Hypothalamus (tissue), 51 donors: ENCODE measurements at places on chromosomes 4 and X.

DNA sequence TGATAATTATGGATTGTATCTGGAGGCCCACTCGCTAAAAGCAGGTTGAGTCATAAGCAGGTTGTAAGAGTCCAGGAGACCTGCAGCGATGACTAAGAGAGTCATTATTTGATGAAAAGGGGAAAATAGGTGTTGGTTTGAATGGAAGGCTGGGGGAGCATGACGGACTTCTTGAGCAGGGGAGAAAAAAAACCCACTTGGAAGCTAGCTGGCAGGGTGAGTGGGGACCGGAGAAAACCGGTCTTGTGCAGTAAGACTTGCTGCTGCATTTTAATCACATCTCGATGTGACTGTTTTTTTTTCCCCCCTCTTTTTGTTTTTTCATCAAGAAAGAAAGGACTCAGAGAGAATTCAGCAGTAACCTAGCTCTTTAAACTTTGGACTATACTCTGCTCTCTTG, 90.0 kb downstream of the IGSF1 start:
- DNase-seq = no peak

GRCh38 chr4:122728856-122729255, 3.6 kb upstream of the BBS12 start:
- no peak for DNase-seq

GRCh38 chrX:111101580-111101979, 5.6 kb downstream of the PAK3 start:
- no peak for DNase-seq

GRCh38 chr4:88765729-88766128, 68.1 kb upstream of the NAP1L5 start:
- DNase-seq = no peak

GRCh38 chrX:83145876-83146275, 362.2 kb upstream of the POU3F4 start:
- no peak for DNase-seq

DNA sequence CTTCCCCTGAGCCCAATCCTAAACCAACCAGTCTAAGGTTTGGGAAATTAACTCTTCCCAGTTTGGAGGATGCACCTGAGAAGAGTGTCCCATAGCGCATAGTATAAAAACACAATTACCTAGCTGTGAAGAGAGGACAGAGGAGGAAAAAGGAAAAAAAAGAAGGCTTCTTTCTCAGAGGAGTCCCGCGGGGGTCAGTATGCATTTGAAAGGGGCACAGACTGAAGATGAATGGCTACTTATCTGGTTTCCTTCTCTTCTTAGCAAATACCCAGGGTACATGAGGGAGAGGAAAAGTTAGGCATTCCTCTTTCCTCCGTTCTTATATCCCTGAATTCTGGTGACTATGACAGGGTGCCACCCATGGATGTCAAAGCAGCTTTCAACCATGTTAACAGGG, 96.9 kb downstream of the TMEM47 start:
- no peak for DNase-seq

DNA sequence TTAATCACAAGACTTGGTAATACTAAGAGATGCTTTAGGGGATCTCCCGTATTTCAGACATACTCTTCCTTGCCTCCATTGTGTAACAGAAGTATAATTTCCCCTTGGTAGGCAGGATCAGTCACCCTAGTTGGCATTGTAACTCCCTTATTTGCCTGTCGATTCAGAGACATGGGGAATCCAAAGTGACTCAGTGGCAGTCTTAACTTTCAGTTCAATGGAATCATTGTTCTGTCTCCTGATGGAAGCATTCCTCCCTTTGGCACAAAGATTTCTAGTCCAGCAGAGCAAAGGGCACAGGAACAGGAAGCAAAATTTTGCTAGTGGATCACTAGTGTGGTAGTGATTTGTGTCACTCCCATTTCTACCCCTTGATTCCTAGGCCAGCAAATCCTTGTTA, 80.4 kb downstream of the DCUN1D4 start:
- no peak for DNase-seq

DNA sequence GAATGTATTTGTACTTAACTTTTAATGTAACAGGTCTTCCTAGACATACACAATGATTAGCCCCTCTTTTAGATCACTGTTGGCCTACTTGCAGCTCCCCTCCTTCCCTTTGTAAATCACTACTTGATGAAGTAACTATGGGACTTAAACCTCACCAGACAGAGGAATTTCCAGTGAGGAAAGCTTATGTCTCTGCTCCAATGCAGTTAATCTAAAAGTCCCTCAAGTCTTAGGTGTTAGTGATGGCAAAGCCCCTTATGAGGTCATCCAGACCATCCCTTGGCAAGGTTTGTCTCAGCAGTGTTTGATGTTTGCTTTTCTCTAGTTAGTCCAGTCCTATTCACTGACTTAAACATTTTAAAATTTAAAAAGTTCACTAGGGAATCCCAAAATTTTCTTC, 877.3 kb upstream of the INTU start:
- DNase-seq = no peak

GRCh38 chrX:18966624-18967023, 17.3 kb downstream of the PHKA2 start:
- DNase-seq = no peak
